ENCODE measurements at places on chromosomes 5 and 9. TPM values are rescaled to one million over a fixed set of nuclear protein-coding genes. Genes with fewer than 3 reads are reported as not detected.

GRCh38 chr5:32827981-32828380, 116.9 kb downstream of the NPR3 start:
- no peak for DNase-seq

Gene ENC1
- 3.0 TPM for total RNA-seq

DNA sequence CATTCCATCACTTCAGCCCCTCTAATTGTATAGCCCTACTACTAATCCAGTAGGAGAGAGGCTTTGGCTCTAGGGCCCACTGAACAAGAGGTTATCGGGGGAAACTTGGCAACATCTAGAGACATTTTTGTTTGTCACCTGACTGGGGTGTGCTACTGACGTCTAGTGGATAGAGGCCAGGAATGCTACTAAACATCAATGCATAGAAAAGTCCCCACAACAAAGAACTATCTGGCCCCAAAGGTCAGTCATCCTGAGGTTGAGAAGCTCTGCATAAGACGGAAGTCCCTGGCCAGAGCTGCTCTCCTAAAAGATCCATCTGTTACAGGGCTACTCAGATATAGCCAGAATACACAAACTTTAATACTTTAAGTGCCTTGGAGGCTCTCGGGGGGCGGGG, 570.6 kb upstream of the KLF4 start:
- no peak for DNase-seq

GRCh38 chr5:50300878-50301277, 140.2 kb downstream of the EMB start:
- no peak for DNase-seq

GRCh38 chr9:135075234-135076142, 12.0 kb upstream of the OLFM1 start:
- DNase-seq = no peak

DNA sequence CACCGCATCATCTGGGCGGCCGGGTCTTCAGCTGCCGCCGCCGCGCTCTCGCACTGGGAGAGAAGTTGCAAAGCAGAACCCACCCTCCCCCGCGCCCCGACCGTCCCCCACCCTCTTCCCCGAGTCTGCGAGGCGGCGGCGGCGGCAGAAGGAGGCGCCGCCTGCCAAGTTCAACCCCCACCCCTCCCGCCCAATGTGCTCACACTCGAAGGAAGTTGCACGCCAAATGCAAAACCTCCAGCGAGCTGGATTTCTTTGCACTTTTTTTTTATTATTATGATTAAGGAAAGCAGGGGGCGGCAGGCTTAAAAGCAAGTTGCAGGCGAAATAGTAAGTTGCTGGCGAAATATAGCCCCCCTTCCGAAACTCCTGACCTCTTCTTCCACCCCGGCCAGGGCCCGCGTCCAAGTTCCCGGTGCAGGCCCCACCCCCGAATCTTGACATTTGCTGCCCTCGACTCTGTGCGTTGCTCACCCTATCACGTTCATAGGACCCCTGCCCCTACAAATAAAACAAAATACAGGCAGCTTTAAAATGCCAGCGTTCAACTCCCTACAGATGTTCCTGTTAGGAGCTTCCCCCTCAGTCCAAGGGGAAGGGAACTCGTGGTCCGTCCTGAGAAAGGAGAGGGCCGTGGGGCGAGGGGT, 1.1 kb upstream of the NR3C1 start:
- DNase-seq = peak; percentile 65

DNA sequence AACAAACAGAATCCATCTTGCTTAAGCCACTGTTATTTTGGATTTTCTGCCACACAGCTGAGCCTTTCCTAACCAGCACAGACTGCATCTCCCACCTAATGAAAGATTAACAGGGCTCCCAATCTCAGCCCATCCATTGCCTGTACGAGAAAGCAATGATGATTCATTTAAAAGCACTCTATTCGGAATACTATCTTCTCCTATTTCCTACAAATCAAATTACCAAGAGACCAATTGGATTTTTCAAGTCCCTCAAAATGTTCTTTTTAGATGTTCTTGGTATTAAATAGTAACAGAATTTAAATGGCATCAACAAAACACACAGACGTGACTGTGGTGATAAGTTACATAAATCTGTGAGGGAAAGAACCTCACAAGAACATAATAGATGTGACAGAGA, 324.1 kb downstream of the AGTPBP1 start:
- DNase-seq = no peak

Gene PIP5KL1
- 2.3 TPM for total RNA-seq

Gene CDH9
- not detected for total RNA-seq

Gene CCL28
- total RNA-seq = 6.3 TPM

DNA sequence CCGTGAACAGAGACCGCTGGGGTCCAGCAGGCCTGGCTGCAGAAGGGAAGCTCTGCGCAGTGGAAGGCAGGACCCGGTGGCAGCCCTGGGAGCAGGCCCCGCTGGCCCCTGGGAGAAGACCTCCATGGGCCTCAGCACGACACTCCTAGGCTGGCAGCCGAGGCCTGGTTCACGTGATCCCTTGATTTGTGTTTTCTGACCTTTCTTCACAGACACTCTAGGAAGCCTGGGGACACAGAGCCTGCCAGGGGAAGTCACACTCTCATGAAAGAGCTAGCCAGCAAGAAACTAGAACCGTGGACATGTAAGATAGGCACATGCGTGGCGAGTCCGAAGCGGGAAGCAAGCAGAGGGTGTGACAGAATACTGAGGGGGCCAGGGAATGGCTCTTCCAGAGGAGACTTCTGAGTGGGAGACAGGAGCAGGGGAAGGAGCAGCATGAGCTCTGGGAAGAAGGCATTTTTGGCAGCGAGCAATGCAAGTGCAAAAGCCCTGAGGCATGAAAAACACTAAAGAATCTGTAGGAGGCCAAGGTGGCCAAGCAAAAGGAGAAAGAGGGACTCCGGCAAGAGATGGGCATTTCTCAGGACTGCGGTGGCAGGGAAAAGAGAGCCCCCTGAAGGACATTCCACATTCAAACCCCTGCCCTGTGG, 26.6 kb upstream of the IL17B start:
- DNase-seq = no peak

DNA sequence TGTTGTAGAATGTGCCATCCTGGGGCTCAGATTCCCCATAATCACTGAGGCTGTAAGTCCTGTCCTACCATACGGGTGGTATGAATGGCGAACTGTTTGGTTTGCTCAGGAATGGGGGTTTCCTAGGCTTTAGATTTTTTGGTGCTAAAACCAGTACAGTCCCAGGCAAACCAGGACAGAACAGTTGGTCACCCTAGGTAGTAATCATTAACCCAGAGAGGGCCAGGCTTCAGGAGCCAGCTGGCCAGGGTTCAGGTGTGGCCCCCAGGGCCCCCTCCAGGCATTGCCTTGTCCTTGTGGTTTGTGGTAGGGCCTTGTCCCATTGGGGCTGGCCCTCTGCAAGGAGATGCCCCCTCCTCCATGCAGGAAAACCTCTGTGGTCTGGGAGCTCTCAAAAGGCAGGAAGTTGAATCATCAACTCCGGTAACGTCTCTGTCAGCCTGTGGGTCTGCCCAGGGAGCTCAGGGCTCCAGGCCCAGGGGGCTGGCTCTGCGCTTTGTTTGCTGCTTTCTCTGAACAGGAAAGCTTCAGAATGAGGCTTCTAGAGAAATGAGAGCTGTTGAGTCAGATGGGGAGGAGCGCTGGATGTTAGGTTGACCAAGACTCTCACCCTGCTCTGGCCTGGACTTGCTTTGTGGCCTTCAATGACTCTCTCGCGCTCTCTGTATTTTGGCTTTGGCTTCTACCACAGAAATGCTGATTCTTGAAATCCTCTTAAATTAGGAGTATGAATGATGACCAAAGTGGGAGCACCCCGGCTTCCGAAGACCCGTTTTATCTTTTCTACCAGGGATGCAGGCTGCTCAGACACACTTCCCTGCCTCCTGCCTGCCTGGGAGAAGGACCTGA, 22.2 kb upstream of the JADE2 start:
- DNase-seq = peak; percentile 59

Gene CYLC2
- not detected for total RNA-seq

DNA sequence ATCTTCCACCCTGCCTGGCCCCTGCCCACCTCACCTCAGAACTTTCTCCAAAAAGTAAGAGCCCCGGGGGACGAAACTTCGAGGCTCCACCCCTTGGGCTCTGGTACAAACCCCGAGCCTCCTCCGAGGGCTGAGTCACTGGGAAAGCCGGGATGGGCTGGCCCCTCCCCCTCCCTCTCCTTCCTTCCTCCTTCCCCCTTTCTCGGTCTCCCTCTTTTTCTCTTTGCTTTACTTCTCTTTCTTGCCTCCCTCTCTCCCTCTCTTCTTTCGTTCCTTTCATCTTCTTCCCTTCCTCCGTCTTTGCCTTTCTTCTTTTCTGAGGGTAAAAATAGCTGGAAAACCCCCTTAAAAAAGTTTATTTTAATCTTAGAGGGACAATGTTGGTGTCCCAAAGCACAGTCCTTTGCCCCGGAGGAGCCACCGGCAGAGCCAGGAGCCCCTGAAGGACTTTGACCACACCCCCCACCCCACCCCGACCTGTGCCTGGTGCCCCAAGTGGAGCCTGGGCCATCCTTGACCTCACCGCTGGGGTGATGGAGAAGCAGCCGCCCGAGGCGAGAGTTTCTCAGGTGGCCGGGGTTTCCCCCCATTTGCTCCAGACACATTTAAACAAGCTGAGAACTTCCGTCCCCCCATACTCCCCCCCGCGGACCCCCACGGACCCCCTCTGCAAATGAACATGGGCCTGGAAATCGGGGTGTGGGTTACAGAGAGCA, 5.7 kb upstream of the NOTCH1 start:
- DNase-seq = no peak

GRCh38 chr5:76199336-76200318, 116.4 kb downstream of the SV2C start:
- no peak for DNase-seq

GRCh38 chr5:136025900-136026299, 2.9 kb upstream of the TGFBI start:
- no peak for DNase-seq

Gene PCA3
- total RNA-seq = not detected

DNA sequence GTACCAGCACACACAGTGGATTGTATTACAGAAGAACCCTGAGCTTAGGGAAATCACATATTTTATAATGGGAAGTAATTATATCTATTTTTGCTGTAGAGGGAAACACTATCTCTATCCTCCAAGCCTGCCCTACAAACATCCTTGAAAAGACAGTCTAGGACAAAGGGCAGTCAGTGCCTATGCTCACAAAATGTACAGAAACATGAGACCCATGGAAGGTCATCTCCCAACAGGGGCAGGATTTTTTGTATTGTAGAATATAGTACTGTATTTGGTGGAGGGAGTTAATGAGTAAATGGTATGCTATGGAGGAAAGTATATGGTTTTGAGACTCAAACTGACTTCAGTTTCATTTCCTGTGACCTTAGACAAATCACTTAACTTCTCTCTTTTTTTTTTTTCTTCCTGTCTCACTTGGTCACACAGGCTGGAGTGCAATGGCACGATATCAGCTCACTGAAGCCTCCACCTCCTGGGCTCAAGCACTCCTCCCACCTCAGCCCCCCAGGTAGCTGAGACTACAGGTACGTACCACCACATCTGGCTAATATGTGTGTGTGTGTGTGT, 5.8 kb upstream of the RAB14 start:
- DNase-seq = no peak

- DNase-seq = no peak
These were observed 74.6 kb downstream of the UBAP1 start for GRCh38 chr9:34253460-34253837.

DNA sequence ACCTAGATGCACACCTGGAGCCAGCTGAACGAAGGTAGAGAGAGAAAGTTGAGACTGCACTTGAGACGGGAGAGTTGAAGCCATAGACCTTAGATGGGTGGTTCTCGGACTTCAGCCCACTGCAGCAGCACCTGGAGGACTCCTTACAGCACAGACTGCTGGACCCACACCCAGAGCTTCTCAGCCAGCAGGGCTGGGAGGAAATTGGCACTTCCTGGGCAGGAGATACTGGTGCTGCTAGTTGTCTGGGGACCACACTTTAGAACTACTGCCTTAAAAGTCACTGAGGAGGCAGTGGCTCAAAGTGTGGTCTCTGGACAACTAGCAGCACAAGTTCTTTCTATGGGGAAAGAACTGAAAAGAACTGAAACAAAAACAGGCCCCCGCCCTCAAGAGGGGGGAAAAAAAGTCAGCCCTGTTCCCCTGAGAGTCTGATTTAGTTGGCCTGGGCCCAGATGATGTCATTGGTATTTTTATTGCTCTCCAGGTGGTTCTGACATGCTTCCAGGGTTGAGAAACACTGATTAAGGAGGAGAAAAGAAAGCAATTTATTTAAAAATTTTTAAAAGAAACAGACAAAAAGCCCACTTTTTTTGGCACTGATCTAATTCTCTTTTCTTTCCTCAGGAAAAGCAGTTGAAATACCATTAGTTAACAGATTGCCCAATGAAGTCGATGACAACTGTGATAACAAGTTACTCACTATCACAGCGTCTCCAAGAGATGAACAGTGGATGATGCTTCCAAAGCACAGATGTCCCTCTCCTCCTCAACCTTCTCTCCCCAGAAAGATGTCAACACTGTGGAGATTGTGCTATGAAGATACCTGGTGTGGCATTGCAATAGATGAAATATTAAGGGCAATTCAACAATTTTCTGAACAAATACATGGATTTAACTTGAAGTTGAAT, 73.6 kb upstream of the ADAMTS16 start:
- no peak for DNase-seq

Gene LCN1
- not detected for total RNA-seq

Gene PDLIM4
- 0.35 TPM for total RNA-seq

GRCh38 chr5:130964231-130965202, 200.5 kb downstream of the HINT1 start:
- no peak for DNase-seq

- no peak for DNase-seq
These were observed 312.8 kb downstream of the ARHGAP26 start for GRCh38 chr5:143083006-143083405.

DNA sequence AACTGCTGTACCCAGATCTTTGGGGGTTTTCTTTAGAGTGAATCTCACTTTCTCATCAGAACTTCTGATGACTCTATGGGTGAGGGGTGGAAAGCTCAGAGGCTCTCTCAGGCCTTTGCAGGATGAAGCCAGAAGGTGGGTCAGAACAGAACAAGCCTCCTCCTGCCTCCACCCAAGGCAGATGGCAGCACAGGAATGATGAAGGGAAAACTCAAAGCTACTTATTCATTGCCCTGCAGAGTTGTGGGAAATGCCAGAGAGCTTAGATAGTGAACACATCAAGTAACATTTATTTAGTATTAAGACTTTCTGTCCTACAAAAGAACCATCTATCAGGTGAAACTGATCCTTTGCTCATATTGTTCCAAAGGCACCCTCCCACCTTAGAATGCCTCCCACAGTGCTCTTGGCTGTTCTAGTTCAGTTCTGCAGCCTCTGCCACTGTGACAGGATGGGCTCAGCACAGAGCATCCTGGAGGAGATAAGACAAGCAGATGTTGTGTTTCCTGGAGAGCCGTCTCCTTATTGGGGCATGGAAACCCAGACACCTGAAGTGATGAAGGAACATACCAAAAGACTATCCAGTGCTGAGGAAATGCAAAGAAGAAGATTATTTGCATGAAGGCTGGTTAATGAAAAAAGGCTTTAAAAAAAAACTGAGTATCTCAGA, 146.6 kb downstream of the ADAMTS12 start:
- DNase-seq = no peak
